ENCODE measurements at places on chromosomes 3 and 15.

DNA sequence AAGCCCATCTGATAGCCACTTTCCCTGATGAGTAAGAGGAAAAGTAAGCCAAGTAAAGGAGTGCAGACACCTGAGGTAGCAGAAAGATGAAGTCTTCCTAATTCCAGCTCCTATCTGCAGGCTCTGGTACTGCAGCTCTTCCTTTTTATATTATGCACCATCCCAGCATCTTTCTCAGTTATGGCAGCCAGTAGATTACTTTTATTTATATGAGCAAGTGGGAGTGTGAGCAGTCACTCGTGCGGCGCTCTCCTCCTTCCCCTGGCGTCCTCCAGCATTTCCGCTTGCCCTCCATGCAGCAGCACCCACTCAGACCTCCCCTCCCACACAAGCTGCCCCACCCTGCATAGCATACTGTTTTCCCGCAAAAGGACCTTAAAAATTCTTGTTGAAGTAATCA is 465.9 kb upstream of the DPPA4 start:
- DNase-seq, result no peak

DNA sequence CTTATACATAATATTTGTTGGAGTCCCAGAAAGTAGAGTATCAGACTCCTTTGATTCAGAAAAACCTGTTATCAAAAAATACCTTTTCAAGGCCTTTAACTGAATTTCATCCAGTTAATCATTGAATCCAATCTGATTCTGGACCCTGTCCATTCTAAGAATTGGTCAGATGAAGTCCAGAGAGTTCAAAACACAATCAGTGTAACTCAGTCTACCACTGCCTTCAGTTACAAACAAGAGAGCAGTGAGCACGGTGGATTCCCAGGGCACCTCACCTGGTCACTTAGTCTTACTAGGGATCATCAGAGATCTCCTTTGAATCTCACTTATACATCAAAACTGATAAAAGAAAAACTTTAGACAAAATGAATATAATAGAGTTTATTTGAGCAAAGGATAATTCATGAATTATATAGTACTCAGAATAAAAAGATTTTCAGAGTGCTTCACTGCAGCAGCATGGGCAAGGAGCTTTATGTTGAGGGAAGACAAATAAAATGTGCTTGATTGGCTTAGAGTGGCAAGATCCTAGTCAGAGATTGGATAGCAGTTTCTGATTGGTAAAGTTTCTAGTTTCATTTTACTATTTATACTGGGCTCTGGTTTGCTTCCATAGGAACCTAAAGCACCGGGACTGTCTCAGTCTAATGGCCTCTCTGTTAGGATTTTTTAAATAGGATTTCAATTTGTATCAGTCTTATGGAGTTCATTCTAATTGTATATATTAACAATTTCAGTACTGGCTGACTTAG is 474.9 kb upstream of the GOLIM4 start:
- no peak for DNase-seq

- no peak for DNase-seq
Measured at GRCh38 chr3:170811515-170811914, 58.5 kb downstream of the RPL22L1 start.

GRCh38 chr3:14587740-14588360 is 47.7 kb upstream of the GRIP2 start:
- DNase-seq, result no peak

- no peak for DNase-seq
Measured at GRCh38 chr3:123122525-123123315, 55.9 kb downstream of the PDIA5 start.

DNA sequence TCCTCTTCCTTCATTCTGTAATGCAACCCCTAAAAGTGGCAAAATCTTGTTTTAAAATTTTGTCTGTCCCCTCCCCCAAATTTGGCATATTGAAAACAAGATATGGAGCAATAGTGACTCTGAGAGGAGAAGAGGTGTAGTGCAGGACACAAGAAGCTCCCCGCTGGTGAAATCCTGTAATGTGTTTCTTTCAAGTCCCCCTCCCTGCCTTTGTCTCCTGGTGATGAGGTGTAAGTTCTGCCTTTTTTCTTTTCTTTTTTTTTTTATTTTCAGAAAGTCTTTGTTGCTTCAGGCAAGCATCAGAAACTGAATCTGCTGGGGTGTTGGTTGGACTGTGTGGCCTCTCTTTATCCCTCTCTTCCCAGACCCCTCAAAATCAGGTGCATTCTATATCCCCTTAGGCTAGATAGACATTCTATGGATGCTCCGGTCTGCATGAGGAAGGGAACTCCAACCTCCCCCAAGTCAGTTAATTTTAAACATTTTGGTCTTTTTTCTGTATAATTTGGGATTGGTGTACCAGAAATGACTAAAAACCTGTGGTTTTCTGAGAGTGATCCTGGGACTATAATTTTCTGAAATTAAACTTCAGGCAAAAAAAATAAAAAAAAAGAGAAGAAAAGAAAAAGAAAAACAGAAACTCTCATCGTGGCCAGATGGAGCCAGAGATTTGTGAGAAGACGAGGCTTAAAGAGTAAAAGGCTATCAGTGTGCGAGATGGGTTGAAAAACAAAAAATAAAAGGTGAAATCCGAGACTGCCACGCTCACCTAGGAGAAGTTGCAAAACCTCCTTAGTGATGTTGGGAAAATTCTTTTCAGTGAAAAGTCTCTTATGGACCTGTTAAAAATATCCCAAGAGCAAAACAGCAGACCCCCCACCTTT is 21.4 kb downstream of the ACKR2 start:
- no peak for DNase-seq

- no peak for DNase-seq
Measured at GRCh38 chr3:62718515-62719320, 156.5 kb downstream of the CADPS start.

DNA sequence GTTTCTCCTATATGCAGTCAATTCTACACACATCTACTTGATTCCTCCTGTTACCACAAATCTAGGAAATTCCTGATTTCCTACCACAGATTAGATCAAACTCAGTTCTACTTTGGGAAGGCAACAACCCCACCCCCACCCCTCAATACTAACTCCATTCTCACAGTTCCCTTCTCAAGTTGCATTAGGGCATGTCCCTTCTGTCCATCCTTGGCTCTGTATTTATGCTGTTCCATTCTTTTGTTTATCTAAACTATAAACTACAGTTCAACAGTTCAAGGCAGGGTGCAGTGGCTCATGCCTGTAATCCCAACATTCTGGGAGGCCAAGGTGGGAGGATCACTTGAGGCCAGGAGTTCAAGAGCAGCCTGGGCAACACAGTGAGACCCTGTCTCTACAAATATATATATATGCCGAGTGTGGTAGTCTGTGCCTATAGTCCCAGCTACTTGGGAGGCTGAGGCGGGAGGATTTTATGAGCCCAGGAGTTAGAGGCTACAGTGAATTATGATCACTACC is 25.2 kb upstream of the IMPDH2 start:
- DNase-seq, result no peak

DNA sequence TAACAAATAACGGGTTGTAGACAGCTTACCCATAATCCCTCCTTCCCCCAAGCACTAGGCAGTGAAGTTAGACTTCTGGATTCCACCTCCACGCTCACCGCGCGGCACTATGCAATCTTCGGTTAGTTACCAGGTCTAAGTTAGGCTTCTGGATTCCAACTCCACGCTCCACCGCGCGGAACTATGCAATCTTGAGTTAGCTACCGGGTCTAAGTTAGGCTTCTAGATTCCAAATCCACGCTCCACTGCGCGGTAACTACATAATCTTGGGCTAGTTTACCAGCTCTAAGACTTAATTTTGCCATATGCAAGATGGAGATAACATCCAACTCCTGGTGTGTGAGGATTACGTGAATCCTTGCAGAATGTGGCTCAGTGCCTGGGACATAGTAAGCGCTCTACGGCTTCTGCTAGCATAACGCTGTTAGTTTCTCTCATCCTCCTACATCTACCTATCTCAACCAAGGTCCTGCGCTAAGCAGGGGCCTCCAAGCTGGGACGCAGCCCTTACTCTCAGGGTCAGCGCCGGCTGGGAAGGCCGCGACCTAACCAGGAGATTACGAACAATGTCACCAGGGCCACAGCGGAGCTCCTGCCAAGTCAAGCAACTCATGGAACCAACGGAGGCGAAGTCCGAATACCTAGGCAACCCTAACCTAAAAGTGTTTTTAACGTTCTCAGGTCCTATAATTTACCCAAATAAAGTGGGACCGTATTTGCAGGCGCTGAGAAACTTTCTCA is 497 bp upstream of the RPLP1 start:
- no peak for DNase-seq
